NCI-H82 (cell line): ENCODE measurements at places on chromosomes 4 and X.

- DNase-seq, result no peak
Observed at GRCh38 chr4:152691761-152692160, 12.0 kb upstream of the TMEM154 start.

DNA sequence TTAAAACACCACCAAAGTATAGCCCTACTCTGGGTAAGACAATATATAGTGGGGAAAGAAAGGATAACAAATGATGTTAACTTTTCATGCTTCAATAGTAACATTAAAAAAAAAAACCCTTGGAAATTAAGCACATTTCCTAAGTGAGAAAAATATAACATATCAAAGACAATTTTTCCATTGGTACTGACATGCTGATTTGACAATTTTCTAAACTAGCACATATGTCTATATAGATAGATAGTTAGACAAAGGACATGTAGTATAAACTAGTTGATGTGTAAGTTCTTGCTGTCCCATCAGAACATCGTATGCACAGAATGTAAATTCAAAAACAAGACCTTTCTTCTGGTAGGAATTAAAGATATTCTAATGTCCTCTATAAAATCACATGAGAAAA is 47.2 kb upstream of the ETNPPL start:
- DNase-seq, result no peak

GRCh38 chr4:123832173-123833026 is 435.8 kb downstream of the SPRY1 start:
- no peak for DNase-seq

DNA sequence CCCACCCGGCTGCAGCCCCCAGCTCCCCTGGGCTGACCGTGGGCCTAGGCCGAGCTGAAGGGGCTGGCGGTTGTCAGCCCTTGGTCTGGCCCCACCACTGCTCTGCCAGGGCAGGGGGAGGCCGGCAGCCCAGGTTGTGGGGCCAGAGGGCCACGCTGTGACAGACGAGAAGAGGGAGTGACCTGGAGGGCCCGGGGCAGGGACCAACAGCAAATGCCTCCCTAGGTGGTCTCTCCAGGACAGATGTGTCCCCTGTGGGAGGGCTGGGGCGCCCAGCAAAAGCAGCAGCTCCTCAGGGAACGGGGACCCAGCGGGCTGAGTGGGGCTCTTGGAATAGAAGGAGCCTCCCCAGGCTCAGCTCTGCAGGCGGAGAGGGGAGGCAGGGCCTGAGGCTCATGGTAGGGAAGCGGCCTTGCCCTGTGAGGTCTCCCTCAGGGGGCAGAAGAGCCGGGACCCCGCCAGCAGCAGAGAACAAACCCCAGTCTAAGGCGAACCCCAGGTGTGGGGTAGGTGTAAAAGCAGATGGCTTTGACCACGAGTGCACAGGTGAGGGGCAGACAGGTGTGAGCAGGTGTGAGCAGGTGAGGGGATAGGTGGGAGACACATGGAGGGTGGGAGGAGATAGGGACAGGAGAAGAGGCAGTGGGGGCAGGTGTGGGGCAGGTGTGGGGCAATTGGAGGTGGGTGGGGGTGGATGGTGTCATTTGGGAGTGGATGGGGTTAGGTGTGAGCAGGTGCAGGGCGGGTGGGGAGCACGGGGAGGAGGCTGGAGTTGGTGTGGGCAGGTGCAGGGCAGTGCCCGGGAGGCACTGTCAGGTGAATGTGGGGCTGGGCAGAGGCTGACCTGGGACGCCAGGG is 34.1 kb upstream of the SPON2 start:
- DNase-seq, result no peak

GRCh38 chr4:8763966-8764901 is 107.4 kb downstream of the HMX1 start:
- DNase-seq, result no peak

- DNase-seq, result peak; percentile 84
Observed at GRCh38 chr4:53671757-53672156, 80.5 kb upstream of the LNX1 start.

DNA sequence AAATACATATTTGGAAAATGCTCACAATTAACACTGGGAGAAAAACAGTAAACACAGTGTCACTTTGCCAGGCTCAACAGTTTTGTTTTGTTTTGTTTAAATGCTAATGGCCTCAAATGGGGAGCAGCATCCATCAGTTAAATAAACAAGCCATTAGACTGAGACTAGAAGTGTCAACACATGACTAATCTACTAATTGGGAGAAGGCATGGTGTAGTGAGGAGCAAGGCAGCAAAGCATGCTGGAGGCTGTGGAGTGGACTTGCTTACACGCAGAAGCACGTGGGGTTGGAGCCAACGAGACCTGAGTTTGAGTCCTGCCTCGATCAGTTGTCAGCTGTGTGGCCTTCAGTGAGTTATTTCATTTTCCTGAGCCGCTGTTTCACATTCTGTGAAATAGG is 29.0 kb downstream of the UTP14A start:
- DNase-seq, result no peak

GRCh38 chr4:53147197-53147596 is 218.7 kb downstream of the SCFD2 start:
- DNase-seq, result no peak

GRCh38 chrX:110145854-110146253 is 142.9 kb downstream of the TMEM164 start:
- peak; percentile 21 for DNase-seq

- no peak for DNase-seq
Observed at GRCh38 chr4:150994721-150995120, 20.4 kb downstream of the LRBA start.

- DNase-seq, result no peak
Observed at GRCh38 chr4:122221322-122221721, 69.2 kb downstream of the BLTP1 start.

GRCh38 chr4:168557658-168558057 is 60.8 kb downstream of the PALLD start:
- DNase-seq, result peak; percentile 28

GRCh38 chrX:47814851-47815250 is 21.9 kb upstream of the ZNF81 start:
- DNase-seq, result peak; percentile 3

- no peak for DNase-seq
Observed at GRCh38 chr4:77960367-77960766, 96.8 kb upstream of the FRAS1 start.
